ENCODE measurements at places on chromosomes 16 and 17.

DNA sequence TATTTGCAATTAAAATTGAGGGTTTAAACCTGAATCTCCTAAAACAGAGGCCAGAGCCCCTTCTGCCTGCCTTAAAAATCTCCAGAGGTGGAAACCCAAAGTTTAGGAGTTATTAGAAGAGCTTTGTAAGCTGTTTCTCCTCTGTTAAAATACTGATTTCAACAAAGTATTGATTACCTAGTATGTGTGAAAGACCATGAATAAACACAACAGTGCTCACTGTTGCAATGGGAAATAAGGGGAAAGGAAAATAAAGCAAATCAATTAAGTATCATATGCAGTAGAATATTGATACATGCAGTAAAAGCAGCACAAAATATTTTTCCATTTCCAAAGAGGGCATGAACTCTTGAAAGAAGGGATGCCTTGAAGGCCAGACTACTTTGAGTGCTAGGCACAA is 14.7 kb downstream of the CDR2 start:
- no peak for DNase-seq

DNA sequence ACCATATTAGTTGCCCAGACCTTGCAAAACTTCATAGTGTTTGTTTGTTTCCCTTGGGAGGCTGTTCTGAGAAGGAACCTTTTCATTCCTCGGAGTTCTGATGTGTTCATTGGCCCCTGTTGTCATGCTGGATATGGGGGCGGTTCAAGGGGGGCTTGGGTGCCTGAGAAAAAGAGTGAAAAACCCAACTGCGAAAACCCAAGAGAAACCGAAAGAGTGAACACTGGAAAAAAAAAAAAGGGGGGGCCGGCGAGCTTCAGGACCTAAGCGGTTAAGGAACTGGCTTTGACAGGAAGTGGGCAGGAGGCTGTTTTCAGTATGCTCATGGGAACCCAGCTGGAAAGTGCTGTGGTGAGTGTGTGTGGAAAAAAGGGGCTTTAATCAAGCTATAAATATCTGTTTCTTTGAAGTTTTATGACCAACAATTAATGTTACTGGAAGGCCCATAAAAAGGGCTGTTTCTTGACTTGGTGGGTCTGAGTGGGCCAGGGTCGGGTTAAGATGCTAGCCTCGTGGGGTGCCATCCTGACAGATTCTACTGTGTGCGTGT is 510.7 kb downstream of the MAF start:
- no peak for DNase-seq

DNA sequence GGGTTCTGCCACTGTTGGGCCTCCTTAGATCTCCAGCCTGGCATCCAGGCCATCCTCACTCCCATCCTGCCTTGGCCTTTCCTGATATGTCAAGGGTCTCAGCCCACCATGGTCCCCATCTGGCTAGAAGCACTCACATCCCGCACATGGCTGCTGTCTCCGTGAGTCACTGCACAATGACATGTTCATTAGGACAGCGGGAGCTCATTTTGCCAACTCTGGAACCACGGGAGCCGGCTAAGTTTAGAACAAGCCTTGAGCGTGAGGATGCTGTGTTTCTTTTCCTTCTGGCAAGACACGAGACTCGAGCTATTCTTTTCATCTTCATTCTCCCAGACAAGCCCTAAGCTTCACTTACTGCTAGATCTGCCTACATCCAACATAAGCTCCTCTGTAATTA is 65.7 kb upstream of the KSR1 start:
- no peak for DNase-seq

GRCh38 chr17:77782201-77782600 is 176.3 kb upstream of the TNRC6C start:
- no peak for DNase-seq

GRCh38 chr16:29232811-29233704 is 173.5 kb downstream of the NPIPB11 start:
- no peak for DNase-seq
